Activated T-helper 1 cell treated with anti-CD3 and anti-CD28 coated beads, Interleukin-2, amount 50 U/mL, for 16 hours (primary cell): ENCODE measurements at places on chromosomes 4 and X.
A peak's percentile ranks its signal among the peaks of the same experiment; 100 is the strongest.

DNA sequence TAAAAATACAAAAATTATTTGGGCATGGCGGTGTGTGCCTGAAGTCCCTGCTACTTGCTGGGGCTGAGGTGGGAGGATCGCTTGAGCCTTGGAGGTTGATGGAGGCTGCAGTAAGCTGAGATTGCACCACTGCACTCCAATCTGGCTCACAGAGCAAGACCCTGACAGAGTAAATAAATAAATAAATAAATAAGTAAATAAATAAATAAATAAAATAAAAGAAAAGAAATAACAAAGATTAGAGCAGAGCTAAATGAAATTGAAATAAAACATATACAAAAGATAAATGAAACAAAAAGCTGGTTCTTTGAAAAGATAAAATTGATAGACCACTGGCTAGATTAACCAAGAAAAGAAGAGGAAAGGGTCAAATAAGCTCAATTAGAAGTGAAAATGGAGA is 43.1 kb downstream of the HPGD start:
- DNase-seq, result no peak

DNA sequence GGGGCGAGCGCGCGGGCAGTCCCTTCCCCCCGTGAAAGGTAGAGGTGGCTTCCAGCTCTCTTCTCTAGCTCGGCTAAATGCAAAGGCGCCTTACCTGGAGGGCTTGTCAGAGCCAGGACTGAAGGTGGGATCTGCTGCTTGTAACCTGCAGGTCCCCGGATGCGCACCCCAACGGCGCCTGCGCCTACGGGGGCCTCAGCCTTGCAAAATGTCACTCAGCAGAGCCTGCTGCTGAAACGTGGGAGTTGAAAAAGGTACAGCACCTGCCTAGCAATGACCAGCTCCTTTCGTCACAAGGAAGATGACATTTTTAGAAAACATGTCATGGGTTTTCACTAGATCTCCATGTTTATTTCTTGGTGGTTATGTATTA is 583 bp downstream of the ABHD18 start:
- peak; percentile 36 for DNase-seq

DNA sequence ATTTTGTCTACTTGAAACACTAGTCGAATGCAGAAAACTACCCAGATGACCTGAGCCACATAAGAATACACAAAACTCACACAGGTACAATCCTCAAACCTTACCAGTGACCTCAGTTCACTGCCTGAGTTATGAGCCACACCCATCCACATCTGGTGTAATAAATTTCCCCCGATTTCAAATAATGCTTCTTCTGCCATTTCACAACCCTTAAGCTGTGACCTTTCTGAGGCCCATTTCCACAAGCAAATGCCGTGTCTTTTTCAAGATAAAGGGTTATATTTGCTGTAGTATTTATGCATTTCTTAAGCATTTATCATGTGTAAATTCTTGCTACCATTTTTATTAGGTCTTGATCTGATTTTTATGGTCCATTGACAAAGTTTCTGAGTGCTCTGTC is 1.8 kb upstream of the ARHGEF38 start:
- DNase-seq, result no peak

DNA sequence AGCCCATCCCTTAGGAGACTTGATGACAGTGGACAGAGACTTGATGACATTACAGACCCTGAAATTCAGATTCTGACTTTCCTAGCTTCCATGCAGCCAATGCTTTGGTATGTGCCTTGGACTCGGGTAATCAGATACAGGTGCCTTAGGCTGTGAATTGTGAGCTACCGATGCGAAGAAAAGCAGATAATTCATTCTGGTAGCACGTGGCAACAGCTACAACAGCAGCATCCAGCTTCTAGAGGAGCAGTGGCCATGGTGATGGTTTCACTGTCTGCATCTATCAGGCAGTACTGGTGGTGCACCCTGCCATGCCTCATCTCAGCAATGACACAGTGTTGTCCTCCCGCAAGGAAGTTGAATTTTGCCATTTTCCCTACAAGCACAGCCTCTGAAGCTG is 126.9 kb upstream of the TAPT1 start:
- DNase-seq, result no peak

DNA sequence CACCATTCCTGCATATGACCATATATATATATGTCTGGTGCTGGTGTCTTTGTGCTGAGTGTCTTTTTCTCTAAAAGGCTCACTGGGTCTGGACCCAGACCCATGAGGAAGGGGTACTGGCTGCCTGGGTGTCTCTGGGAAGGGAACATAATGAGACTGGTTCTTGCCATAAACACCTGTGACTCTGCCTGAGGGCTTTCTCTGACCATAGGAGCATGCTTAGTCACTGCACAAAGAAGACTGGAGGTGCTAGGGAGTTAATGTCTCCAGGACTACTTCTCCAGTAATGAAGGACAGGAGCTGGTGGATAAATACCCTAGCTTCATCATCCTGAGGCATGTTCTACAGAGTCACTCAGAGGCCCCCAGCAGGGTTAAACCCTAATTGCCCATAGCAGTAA is 47.1 kb upstream of the CASK start:
- DNase-seq, result no peak

- no peak for DNase-seq
Measured at GRCh38 chrX:154370300-154371016, 4.0 kb downstream of the FLNA start.

DNA sequence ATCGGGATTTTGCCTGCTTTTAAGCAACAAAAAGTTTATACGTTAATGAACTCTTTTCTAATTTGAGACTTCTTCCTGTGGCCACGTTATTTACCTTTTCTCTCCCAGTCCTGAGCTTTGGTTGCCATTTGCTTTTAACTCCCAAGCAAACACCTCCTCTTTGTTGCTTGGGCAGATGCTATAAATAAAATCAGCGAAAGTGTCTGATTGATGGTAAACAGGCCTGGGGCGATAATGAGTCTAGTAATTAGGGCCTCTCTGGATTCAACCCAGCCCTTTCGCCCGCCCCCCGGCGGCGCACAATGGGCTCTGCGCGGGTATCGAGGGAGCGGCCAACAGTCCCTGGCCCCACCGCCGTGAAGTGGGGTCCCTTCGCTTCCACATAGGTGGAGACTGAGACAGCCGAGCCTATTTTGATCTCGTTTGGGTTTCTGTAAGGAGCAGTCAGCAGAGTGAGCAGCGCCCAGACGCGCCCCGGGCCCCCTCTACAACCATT is 790 bp downstream of the CLGN start:
- DNase-seq, result no peak

DNA sequence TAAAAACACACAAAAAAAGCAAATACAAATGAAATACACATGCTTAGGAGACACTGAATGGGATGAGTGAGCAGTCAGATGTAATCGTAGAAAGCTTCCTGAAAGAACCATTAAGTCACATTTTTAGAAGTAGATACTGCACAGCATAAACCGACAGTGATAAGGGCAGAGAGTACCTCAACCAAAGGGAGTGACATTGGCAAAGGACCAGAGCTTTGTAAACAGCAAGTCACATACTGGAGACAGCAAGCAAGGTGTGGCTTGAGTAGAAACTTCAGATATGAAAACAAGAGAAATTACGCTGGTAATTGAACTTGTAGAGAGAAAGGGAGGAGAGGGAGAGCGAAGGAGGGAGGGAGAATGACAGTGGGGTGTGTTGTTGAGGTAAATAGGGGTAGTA is 92.0 kb downstream of the CHRDL1 start:
- DNase-seq, result no peak

DNA sequence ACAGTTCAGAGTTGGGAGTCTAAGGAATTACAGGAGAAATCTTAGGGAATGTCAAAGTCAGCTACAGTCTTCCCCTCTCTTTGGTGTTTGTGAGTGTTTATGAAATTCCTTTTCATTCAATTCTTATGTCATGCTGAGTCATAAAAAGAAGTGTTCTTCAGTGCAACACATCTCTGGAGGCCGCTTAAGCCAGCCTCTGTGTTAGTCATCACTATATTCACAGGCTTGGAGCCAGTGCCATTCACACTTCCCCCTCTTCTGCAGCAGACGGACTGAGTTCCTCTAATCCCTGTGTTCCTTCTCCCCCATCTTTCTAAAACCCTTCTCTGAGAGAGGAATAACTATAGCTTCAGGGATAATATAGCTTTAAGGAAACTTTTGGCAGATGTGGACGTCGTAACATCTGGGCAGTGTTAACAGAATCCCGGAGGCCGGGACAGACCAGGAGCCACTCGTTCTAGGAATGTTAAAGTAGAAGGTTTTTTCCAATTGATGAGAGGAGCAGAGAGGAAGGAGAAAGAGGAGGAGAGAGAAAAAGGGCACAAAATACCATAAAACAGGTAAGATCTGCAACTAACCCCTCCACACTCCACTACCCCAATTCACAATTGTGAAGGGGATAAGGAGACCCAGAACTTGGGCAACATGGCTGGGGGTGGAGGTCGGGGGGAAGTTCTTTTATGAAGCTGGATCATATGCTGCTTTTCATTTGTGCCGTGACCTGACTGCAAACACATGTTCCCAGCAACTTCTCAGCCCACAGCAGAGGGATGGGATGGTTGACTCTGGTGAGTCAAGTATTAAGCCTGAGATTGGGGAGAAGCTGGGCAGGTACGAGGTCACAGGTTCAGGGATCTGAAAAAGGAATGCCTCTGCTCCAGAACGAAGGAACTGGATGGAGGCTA is at the start of gene SRPX2:
Gene SRPX2, plus strand, starts transcription at position 244 of the 905 bp plus-strand sequence. CDS start 2,124 bp downstream, outside the sequence.
- DNase-seq, result no peak

DNA sequence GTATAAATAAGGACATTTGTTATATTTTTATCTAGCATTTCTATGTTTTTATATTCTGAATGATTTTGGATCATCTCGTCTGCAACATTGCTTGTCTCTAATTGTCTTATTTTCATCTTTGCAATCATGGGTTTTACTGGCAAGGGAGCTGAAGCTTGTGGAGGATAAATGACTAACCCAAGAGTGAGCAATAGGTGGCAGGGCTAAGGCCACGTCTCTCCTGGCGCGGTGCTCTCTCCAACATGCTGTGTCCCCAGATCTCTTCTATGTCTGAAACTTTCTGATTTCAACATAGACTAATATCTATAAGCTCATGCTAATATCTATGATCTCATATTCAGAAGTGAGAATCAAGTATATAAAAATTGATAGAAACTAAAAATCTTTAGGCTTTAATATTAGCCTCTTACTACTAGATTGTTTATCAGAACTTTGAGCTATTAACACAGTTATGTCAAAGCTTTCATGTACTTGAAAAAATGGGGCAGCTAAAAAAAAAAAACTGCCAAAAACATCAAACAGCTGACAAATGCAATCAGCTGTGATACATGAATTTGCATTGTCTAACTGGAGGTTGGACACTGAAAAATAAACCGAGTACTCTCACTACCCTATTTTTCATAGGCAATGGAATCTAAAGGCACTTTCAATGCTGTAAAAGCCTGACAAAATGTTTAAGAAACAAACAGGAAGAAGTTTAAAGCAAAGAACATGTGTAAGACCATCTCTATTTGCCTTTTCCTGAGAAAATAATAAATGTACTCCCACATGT is 169.2 kb downstream of the TMA16 start:
- no peak for DNase-seq

DNA sequence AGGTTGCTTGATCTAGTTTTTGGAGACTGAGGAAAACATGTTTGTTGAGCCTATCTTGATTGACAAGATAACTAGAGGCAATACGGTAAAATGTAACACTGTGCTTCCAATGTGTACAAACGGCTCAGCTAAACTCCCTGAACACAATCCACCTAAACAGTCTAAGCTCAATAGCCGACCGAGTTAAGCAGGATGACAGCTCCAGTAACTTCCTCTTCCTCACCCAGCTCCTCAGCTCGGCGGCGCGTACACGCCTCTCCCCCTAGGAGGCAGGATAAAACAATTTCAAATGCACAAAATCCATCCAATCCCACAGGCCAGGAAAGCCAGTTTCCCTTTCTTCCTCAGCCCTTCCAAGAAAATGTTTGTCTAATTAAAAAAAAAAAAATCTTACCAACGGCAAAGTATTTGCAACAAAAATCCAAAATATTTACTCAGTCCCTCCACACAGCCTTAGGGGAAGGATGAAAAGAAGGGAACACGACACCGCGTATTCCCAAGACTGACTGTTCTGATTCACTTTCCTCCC is 1.0 kb downstream of the CNOT6L start:
- DNase-seq, result peak; percentile 11

DNA sequence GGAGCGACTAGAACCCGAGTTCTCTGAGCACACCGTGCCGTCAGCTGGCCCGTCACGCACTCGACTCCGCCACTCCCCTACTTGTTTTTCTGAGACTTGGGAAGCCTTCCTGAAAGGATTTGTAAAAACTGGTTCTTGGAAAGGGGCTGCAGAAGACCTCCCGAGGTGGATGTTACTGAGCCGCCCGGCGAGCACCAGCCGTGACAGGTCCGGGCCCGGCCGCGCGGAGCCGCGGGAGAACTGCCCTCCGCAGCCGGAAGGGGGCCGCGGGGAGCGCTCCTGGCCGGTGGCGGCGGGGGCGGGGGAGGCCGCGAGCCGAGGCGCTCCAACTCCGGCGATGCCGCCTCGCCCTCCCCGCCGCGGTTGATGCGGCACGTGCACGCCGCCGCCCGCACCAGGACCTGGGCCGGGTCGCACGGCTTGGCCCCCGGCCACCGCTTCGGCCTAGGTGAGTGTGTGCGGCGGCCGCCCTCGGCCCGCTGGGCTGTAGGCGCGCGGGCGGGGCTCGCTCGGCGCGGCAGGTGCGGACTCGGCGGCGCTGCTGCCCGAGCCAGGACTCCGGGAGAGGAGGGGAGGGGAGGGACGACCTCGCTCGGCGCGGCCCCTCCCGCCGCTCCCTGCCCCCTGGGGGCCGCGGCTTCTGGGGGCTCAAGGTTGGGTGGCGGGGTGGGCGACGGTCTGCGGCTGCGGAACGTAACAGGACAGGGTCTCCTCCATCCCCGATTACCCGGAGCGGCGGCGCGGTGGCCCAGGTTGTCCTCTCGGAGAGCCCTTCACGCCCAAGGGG is 1.7 kb downstream of the SPRY1 start:
- peak; percentile 46 for DNase-seq

DNA sequence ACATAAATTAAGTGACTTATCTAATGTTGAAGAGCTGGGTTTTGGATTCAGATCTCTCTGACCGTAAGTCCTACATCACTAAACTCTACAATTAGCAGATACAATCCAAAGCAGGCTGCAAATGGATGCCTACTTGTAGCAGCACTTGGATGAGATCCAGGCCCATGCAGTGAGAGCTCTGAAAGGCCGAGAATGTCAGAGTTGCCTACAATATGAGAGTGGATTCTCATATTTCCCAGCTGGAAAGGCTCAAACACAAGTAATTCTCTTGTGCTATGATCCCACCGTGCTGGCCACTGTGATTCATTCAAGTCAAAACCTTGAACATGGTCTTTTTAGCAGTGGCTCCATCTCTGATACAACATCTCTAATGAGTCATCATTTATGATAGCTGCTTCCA is 125.4 kb upstream of the CHRDL1 start:
- no peak for DNase-seq

GRCh38 chr4:80204433-80205011 is 7.2 kb downstream of the PRDM8 start:
- DNase-seq, result no peak

- no peak for DNase-seq
Measured at GRCh38 chr4:139898293-139898692, 232.7 kb downstream of the MGST2 start.
